ENCODE measurements at places on chromosomes 2 and 18.

DNA sequence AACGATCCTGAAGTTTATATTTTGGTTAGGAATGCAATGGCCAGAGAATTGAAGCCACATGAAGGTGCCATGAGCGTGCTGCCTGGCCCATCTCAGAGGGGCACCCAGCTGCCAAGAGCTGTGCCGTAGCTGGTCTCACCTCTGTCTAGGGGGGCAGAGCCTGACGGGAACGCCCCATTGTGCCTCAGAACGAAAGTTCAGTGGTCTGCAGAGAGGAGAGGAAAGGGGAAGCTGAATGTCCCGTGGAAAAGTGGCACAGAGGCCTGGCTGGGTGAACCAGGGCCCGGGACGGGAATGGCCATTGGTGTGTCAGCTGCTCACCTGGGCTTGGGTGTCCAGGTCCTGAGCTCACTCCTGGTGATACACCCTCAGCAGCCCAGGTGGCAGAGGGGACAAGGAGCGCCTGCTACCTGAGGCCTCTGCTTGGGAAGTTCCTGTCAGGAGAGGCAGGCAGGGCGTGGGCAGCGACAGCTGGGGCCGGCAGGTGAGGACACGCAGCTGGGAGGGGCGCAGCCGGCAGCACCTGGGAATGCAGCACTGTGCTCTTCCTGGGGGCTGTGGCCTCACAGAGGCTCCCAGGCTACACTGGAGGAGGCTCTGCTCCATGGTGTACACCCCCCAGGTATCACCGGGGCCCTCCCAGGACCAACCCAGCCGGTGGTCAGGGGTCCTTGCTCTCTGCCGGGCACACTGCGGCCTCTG is 67.3 kb downstream of the PARD6G start:
- no peak for DNase-seq

GRCh38 chr18:57589161-57589560 is 2.7 kb upstream of the FECH start:
- DNase-seq, result no peak

DNA sequence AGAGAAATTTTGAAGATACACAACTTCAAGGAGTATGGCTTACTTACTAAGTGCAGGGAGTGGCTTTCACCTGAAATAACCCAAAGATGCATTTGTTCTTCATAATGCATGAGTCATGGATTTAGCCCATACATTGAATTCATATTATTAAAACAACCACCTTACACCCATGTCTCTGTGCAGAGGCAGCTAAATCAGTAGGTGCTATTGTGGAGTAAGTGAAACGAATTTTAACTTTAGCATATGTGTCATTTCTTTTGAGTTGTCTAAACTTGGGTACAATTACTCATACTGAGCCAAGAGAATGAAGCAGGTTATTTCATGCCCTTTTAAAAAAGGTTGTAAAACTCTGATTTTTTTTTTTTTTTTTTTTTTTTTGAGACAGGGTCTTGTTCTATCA is 11.0 kb upstream of the ANKRD29 start:
- no peak for DNase-seq

DNA sequence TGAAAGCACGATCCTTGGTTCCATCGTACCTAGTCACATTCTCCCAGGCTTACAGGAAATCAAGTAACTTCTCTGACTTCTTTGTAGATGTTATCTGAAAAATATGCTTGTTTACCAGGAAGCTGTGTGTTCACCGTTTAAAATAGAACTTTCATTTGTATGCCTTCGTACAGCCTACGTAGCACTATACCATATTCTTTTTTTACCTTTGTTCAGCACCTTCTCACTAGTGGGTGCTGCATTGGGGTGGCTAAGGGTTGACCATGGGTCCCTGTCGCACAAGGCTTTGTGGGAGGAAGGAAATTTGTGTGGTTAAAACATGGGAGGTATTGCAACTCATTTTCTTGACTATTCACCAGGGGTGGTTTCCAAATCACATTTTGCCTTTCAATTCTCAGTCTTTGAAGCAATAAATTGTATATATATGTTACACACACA is 16.6 kb downstream of the MALT1 start:
- peak; percentile 81 for DNase-seq

DNA sequence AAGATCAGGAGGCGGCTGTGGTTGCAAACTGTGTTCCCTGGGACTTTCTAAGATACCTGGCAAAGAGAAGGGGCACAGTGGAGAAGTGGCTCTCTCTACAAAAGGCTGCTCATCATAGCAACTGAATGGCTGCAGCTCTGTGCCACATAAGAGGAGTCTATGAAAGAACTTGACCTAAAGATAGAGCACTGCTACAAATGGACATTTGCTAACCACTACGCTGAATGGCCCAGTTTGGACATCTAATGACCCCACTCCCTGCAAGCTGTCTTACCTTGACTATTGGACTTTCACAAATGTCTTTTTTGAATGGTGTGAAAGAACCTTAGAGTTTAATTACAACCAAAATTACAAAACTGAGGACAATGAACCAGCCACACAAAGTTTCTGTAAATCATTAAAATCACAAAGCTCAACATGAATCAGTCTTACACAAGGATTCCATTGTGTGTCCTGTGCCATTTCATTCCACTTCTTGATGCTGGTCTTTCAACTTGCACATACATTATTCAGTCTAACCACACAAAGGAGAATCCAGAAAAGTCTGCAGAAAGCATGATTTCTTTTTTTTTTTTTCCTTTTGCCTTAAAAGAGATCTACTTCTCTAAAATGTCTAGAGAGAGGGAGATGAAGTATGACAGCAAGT is 154.0 kb downstream of the LAMA1 start:
- no peak for DNase-seq

DNA sequence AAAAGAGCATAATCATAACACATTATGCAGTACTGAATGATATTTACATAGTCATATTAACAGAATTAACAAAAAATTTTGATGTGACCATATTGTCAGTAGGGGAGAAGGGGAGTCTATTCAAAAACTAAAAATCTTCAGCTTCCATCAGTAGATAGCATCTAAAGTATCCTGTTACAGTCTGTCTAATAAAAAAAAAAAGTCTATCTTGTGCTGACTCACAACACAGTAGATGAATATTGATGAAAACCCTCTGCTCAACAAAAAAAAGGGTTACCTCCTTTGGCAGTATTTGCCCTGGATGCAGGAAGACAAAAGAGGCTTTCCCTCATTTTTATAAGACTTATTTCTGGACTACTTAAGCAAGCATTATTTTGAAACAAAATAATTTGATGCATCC is 27.3 kb downstream of the GRB14 start:
- no peak for DNase-seq

DNA sequence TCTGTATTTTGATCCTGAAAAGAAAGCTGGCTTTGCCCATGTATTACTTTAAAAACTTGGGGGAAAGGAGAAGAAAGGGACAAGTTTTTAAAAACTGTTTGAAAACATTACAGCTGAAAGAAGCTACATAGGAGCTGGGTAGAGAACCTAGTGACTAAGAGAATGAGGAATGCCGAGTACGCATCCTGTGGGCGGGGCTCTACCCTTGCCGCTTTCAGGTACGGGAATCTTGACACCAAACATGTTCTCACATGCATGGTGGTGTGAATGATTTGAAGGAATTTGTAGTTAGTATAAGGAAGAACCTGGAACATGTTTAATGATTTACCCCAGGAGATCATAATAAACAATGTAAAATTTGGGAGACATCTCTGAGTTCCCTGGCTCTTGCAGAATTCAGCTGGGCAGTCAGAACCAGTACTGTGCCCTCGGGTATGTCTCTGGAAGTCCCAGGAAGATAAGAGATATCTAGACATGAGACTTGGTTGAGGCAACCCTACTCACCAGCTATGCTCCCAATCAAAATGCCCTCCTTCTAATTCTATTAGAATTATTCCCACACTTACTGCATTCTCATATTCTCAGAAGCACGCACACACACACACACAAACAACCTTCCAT is 16.5 kb upstream of the TGFA start:
- no peak for DNase-seq

Measured in CD8-positive, alpha-beta T cell (primary cell).